ENCODE measurements at places on chromosomes 3 and 15.
A peak's percentile ranks its signal among the peaks of the same experiment; 100 is the strongest.

- no peak overlapping the region for H3K27ac ChIP-seq
- no peak overlapping the region for H3K4me3 ChIP-seq
- no peaks in the 10 kb centered on the region for H3K36me3 ChIP-seq
These were observed 7.9 kb upstream of the SSUH2 start for GRCh38 chr3:8652324-8652987.

DNA sequence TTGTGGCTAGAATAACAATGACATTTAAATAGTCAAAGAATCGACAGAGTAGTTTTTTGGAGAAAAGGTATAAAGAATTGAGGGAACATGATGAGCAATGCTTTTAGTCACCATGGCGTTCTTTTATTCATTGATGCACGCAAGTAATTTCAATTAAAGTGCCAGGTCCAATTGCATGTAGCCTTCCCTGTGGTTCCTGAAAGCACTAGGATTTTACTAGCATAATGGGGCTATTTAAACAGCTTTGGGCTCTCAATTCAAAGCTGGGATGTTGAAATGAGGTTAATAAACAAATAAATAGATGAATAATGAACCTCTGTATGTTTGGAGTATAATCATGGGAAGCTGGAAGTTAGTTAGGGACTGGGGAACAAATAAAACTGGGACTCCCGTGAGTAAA is 121.2 kb upstream of the GAP43 start:
- no peak for DNase-seq
- peaks cover 14% of the 10 kb centered on the region for H3K27me3 ChIP-seq
- H3K27ac ChIP-seq = no peak overlapping the region
- no peaks in the 10 kb centered on the region for H3K4me1 ChIP-seq
- peaks cover 8% of the 10 kb centered on the region for H3K36me3 ChIP-seq

GRCh38 chr15:96334017-96334704 is 3.7 kb downstream of the NR2F2 start:
- H3K4me1 ChIP-seq = peaks cover 27% of the 10 kb centered on the region
- H3K4me3 ChIP-seq = peak overlapping the region; percentile 67
- H3K27ac ChIP-seq = no peak overlapping the region
- DNase-seq = no peak

GRCh38 chr15:72289597-72290325 is 17.4 kb upstream of the PARP6 start:
- no peaks in the 10 kb centered on the region for H3K36me3 ChIP-seq
- H3K27ac ChIP-seq = no peak overlapping the region
- no peak for DNase-seq
- H3K27me3 ChIP-seq = no peaks in the 10 kb centered on the region

DNA sequence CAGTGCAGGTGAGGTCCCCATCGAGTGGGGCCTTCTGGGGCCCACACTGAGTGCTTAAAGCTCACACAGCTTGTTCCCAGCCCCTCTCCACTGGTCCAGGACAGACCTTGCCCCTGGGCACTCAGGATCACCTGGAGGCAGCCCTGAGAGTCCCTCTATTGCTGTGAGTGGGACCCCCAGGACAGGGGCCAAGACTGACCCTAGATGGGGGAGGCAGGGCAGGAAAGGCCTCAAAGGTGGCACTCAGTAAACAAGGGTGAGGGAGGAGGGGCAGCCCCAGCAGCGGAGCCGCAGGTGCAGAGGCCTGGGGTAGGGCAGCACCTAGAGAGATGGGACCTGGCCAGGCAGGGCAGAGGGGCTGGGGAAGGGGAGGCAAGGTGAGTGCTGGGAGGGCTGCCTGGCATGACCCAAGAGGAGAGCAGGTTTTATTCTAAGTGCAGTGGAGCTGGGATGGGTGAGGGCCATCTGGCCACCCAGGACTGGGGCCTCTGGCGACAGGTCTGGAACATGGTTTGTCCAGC is 27.9 kb downstream of the CFAP100 start:
- no peak overlapping the region for H3K4me3 ChIP-seq
- no peak overlapping the region for H3K27ac ChIP-seq
- DNase-seq = no peak
- peaks cover 3% of the 10 kb centered on the region for H3K36me3 ChIP-seq

DNA sequence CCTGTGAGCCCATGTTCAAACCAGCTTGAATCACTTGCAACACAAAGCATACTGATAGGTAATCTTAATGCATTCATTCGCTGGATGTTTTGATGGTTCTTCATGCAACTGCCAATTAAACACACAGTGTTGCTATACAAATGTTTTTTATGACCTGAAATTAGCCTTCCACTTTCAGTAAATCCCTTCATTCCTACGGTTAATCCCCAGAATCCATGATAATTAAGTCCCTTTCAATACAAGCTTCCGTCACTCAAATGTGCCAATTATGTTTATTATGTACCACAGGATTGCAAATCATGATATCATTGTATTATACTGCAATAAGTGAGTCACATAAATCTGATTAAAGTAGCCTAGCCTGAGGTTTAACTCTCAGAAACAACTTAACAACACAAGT is 14.5 kb upstream of the LYZL4 start:
- no peak overlapping the region for H3K27ac ChIP-seq
- no peak overlapping the region for H3K4me3 ChIP-seq
- H3K27me3 ChIP-seq = peaks cover 13% of the 10 kb centered on the region
- no peak for DNase-seq

GRCh38 chr3:39166134-39166710 is 12.8 kb upstream of the CSRNP1 start:
- no peaks in the 10 kb centered on the region for H3K27me3 ChIP-seq
- H3K4me1 ChIP-seq = peaks cover 6% of the 10 kb centered on the region
- no peak for DNase-seq
- H3K36me3 ChIP-seq = no peaks in the 10 kb centered on the region
- H3K27ac ChIP-seq = no peak overlapping the region

DNA sequence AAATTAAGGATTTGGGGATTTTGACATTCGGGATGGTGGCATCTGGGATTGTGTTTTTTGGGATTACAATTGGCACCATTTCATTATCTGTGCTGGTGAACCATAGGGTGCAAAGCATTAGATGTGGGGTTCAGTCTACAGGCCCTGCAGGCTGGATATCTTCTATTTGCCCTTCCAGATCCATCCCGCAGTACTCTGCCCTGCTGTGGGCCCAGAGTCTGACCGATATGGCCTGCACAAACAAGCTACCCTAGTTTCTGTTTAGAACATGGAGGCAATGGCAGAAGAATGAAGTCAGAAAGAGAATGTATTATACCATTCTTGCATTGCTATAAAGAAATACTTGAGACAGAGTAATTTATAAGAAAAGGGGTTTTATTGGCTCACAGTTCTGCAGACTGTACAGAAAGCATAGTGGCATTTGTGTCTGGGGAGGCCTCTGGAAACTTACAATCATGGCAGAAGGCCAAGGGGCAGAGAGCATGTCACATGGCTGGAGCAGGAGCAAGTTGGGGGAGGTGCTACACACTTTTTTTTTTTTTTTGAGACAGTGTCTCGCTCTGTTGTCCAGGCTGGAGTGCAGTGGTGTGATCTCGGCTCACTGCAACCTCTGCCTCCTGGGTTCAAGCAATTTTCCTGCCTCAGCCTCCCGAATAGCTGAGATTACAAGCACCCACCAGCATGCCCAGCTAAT is 93.7 kb downstream of the NCEH1 start:
- H3K27me3 ChIP-seq = peaks cover 3% of the 10 kb centered on the region
- no peak overlapping the region for H3K4me3 ChIP-seq
- DNase-seq = no peak
- peaks cover 19% of the 10 kb centered on the region for H3K4me1 ChIP-seq
- H3K36me3 ChIP-seq = peaks cover 2% of the 10 kb centered on the region

DNA sequence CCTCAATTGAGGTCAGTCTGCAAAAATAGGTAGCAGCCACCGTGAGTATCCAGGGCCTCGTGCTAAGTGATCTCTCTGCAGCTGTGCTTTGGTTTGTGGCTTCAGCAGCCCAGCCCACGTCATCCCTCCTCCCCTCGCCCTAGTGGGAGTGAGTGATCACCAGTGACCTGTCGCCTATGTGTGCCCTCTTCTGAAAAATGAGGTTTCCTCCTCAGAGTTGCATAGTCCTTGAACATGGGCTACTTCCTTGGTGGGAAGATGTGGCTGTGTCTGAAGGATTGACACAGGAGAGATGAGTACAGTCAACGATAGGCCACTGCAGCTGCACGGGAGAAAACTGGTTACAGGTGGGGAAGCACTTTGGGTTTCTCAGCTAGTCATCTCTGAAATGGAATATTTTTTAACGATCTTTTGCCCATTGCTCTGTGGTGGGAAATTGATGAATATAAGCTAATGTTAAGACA is 144.8 kb upstream of the BHLHE40 start:
- peak overlapping the region; percentile 78 for H3K4me3 ChIP-seq
- H3K27me3 ChIP-seq = no peaks in the 10 kb centered on the region
- peak overlapping the region; percentile 81 for H3K27ac ChIP-seq
- peaks cover 96% of the 10 kb centered on the region for H3K4me1 ChIP-seq
- peaks cover 45% of the 10 kb centered on the region for H3K36me3 ChIP-seq
- DNase-seq = peak; percentile 88

DNA sequence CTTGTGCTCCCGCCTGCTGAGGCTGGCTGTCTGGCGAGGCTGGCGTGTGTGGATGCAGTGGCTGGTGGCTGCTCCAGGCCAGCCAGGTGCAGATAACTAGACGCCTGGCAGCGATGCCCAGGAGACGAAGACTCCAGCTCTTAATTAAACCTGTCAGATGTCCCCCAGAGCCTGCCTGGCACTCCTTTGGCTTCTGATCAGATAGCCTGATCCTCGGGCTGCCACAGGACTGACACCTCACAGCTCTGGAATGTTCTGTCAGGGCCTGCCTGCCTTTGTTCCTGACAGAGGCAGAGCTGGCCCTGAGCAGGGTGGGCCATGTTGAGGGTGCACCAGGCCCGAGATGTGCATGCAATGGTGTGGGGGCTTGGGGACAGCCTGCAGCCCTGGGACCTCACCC is 36.5 kb downstream of the PLXNA1 start:
- H3K27ac ChIP-seq = no peak overlapping the region
- H3K4me3 ChIP-seq = no peak overlapping the region
- no peak for DNase-seq
- no peaks in the 10 kb centered on the region for H3K36me3 ChIP-seq

GRCh38 chr15:68578175-68578979 is 416 bp upstream of the CORO2B start:
- peaks cover 57% of the 10 kb centered on the region for H3K27me3 ChIP-seq
- H3K27ac ChIP-seq = no peak overlapping the region
- H3K4me1 ChIP-seq = peaks cover 7% of the 10 kb centered on the region
- no peaks in the 10 kb centered on the region for H3K36me3 ChIP-seq
- peak; percentile 33 for DNase-seq

- H3K4me1 ChIP-seq = no peaks in the 10 kb centered on the region
- H3K27me3 ChIP-seq = peaks cover 26% of the 10 kb centered on the region
- H3K27ac ChIP-seq = no peak overlapping the region
- DNase-seq = no peak
- no peaks in the 10 kb centered on the region for H3K36me3 ChIP-seq
These were observed 27.8 kb upstream of the ATP2B2 start for GRCh38 chr3:10532939-10533736.

DNA sequence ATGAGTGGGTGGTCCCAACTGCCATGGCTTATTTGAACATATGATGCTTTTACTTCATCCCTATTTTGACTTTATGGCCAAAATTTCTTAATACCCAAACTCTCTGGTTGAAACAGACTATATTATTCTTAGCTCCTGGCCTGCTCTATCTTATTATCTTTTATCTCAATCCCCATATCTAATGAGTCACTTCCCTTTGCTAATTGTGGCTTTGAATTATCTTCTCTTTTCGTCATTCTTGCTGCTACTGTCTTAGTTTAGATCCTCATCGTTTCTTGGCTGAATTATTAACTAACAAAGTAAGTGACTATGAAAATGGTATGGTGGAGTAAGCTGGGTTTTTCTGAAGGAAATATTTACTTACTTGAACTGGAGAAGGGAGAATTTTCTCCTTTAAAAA is 28.2 kb upstream of the DNAJC19 start:
- H3K4me1 ChIP-seq = no peaks in the 10 kb centered on the region
- H3K36me3 ChIP-seq = no peaks in the 10 kb centered on the region
- DNase-seq = no peak
- H3K27ac ChIP-seq = no peak overlapping the region

DNA sequence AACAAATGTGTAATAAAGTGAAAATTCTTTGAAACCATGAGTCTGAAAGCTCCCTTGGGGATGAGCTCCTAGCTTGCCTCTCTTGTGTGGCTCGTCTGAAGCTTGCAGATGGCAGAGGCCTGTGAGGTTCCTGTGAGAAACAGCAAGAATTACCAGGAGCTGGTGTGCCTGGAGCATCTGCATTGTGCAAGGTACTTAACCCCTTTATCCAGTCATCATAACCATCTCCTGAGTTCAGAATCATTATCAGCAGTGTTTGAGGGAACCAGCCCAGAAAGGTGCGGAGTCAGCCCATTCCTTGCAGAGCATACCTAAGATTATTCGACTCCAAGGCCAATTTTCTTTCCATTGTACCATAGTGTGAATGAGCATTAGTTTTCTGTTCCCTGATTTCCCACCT is 51.7 kb upstream of the TRA2B start:
- H3K4me1 ChIP-seq = no peaks in the 10 kb centered on the region
- peaks cover 14% of the 10 kb centered on the region for H3K27me3 ChIP-seq
- no peaks in the 10 kb centered on the region for H3K36me3 ChIP-seq
- no peak overlapping the region for H3K27ac ChIP-seq
- no peak overlapping the region for H3K4me3 ChIP-seq

DNA sequence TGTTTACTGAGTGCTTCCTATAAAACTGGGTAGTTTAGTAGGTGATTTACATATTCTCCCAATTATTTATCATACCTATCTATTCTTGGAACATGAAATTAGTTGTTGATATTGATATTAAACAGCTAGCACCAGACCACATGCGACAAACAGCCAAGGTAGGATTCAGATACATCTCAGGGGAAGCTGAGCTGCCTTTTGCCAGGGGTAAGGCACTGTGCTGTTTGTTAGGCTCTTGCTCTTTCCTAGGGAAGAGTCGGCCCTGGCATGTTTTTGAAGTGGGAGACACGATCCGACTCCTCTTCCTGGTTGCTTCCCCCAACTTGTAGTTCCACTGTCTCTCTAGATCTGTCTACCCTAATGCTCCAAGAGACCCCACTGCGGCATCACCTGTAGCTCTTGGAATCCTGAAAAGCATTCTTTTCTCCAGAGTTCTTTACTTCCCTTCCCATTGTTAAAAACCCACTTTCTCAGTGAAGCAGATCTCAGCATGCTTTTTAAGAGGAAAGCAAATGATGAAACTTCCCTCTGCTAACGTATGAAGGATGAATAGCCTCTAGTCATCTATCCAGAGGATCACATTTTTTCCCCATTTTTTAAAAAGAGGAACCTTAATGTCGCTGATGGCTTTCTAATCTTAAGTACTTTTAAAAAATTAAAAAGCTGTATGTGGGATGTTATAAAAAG is 138.4 kb downstream of the GHSR start:
- no peak overlapping the region for H3K27ac ChIP-seq
- H3K4me1 ChIP-seq = no peaks in the 10 kb centered on the region
- peaks cover 4% of the 10 kb centered on the region for H3K36me3 ChIP-seq
- no peak overlapping the region for H3K4me3 ChIP-seq
